ENCODE measurements at places on chromosomes 4 and X.

GRCh38 chr4:97396097-97396496, 747.2 kb downstream of the STPG2 start:
- no peak for DNase-seq

DNA sequence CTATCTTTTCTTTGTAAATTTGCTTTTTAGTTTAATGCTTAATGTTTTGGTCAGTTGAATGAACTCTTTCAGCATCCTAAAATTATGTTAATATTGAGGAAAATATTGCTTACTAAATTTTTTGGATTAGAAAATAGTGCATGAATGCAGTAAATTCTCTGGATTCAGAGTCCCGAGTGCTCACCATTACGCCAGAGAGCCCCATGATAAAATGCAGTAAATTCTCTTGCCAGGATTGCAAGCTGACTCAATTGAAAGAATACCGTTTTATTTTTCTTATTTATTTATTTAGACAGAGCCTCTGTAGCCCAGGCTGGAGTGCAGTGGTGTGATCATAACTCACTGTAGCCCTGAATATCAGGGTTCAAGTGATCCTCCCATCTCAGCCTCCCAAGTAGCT, 60.9 kb upstream of the ENPEP start:
- DNase-seq: no peak

- DNase-seq: no peak
Measured at GRCh38 chr4:186015212-186015817, 53.6 kb upstream of the TLR3 start.

DNA sequence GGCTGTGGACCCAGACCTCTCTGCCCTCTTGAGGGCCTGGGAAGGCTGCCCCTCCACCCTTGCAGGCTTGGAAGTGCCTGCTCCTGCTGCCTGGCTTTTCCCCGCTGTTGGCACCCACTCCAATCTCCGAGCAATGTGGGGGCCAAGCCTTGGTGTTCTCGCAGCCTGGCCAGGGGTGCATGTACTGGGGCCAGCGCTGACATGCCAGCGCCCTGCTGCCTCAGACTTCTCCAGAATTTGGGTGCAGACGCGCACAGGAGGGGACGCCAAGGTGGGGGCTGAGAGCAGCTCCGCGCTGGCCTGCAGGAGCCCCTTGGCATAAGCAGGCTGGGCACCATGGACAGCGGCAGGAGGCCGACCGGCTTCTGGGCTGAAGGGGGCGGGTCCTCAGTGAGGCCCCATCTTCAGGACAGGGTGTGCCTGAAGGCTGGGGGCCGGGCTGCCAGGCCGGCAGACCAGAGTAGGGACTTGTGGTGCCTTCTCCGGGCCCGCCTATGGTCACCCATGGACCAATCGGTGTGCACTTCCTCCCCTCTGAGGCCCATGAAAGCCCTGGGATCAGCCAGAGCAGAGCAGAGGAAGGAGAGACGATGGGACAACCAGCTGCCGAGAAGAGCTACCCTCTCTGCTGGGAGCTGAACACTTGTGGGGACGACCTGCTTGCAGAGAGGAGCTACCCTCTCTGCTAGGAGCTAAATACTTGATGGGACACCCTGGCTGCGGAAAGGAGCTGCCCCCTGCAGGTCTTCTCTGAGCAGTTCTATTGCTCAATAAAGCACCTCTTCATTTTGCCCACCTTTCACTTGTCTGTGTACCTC, 118.3 kb downstream of the DNAAF6 start:
- peak; percentile 48 for DNase-seq

DNA sequence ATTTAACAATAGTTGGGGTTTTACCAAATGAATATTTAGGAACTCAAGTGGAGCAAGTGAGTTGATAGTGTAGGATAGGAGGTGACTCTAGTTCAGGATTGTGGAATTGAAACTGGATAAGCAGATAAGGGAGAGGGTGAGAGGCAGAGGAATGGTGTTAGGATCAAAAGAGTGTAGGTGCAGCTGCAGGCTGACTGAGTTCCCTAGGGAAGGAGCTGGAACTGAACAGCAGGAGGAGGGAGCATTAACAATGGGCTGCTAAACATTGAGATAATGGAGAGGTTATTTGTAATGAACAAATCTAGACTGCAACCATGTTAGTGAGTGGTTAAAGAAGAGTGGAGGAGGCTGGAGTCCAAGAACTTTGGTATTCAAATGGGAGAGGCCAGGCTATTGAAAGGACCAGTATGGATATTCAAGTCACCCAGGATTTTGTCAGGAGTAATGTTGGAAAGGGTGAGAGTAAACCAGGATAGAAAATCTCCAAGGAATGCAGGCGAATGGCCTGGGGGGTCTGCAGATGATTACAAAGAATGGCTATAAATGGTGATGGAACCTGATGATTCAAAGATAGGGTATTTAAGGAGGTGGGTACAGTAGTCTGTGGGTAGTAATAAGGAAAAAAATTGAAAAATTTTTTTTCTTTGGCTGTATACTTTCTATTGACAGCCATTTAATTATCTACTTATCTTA, 497.1 kb upstream of the TENM3 start:
- DNase-seq: no peak

DNA sequence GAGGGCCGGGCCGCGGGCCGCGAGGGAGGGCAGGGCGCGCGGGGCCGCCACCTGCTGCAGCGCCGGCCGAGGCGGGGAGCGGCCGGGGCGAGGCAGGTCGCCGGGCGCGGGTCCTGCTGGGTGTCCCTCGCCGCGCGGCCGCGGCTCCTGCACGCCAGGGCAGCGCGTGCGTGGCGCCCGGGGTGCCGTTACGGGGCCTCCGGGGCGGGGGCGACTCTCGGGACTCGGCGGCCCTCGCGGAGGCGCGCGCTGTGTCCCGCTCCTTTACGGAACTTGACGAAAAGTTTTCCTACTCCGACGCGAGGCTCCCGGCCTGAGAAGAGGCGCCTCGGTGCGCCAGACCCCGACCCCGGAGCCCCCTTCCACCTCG, 329 bp downstream of the TBC1D14 start:
- DNase-seq: no peak

DNA sequence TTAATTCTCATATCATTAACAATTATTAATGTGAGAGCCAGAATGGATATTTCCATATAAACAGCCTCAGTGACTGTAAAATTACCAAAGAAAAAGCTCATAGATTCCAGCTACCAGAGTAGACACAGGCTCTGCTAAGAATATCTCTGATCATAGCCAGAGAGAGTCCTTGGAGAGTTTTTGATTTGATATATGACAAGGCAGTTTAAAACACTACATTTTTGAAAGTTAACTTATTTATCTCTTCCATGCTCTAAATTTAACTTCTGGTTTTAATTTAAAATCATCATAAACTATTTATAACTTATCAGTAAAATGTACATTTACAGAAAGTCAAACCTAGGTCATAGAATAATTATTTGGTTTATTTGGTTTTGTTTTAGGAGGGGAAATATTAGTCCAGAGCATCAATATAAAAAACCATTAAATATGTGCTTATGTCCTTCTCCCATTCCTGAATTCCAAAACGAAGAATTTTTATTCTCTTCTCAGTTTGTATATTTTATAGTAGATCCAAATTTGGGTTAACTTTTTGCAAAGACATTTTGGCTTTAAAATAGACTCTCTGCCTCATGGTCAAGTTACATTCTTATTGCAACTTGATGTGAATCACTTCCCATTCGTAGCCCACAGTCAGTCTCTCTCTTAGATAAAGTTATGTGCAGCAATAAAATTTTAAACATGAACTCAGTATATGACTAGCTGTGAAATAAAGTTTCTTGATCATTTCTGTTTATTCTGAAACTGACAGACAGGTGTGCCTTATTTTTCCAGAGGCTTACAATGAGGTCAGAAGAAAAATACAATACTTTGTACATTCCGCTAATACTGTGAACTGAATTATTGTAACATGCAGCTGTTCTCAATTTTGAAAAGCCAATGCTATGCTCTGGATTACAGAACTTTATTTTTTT, 267.1 kb downstream of the PAPSS1 start:
- DNase-seq: no peak

DNA sequence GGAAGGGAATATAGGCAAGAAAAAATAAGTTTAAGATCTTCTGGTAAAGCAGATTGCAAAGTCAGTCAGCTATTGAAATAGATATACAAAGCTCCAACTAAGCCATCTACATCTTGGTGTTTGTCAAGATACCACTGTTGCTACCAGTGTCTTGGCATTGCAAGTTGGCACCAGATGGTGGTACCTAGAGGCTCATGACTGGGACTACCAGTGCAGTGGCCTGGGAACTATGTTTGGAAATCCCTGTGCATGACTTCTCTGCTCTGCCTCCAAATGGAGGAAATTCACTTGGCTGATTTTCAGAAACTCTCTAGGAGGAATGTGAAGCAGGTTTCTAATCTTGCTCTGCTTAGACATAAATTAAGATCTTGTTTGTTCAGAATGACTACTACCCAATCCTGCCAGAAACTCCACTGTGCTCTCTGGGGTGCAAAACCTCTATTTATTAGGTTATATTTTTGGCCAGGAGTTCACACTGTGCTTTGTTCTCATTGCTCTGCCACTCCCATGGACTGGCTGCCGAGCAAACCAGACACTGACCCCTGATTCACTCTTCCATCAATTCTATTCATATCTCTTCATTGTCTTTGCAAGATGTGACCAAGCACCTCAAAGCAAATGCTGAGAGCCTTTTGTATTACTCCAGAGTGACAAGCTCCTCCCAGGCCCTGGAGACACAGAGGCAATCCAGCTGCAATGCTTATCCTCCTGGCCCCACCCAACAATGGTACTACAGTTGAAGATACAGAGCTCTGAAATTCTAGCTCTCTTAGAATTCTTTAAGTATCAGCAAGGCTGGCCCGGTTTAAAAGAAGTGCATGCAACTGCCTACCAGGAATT, 272.3 kb upstream of the FGF16 start:
- DNase-seq: no peak

- DNase-seq: no peak
Measured at GRCh38 chr4:109278594-109279031, 23.8 kb downstream of the COL25A1 start.

DNA sequence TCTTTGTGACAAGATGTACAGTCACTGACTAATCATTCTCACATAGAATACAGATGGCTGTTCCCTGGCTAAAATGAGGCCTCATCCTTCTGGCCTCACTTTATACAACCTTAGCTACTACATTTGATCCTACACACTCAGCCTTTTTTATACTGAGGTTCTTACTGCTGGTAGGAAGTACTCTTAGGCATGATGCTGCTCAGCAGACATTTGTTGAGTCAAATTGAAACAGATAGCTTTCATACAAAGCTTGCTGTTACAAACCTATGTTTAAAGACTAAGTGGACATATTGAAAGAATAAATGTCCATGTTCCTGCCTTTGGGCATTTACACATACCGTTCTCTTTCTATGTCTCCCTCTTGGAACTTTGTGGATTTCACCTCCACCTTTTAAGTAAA, 154.9 kb downstream of the NPFFR2 start:
- no peak for DNase-seq

GRCh38 chr4:4491396-4491893, 50.4 kb downstream of the STX18 start:
- no peak for DNase-seq

DNA sequence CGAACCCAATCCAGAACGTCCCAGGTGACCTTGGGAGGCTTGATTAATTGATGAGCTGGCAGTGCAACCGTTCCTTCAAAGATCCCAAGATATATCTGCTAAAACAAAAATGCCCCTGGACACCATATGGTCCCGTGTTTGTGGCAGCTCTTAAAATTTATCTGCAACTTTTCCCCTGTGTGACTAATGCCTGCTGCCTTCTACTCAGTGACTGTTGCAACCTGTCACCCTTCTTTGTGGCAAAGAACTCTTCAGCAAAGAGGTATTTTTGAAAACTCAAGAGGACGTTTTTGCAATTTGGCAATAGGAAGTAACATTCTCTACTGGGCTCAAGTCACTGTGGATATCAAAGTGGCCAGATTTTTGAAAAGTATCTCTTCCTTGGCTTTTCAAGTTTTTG, 75.8 kb upstream of the SOD3 start:
- no peak for DNase-seq

GRCh38 chrX:132634521-132634920, 145.7 kb upstream of the MBNL3 start:
- DNase-seq: no peak

DNA sequence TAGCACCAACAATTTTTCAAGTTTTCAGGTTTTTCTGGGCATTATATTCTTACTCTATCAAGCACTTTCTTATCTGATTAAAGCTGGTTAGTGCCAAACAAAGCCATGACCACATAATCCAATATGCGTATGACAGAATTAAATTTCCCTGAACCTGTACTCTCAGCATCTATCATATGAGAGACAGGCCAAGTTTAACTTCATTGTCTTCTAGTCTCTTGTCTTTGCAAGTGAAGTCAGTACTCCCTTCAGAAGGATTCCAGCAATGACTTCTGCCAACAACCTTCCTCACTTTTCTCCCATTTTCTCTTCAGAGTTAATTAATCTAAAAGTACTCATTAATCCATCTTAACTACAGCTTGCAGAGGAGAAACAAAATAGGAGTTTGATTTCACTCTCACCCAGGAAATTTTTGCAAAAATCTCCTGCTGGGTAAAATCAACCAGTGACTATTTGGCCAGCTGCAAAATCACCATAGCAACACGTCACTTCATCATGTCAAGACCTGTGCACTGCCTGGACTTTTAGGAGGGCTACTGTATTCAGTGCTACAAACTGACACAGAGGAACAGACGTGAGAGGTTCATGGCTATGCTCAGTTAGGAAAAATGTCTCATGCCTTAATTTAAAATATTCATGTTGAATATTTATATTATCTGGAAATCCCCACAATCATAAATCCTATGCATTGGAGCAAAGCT, 208.4 kb downstream of the ANTXR2 start:
- DNase-seq: no peak

DNA sequence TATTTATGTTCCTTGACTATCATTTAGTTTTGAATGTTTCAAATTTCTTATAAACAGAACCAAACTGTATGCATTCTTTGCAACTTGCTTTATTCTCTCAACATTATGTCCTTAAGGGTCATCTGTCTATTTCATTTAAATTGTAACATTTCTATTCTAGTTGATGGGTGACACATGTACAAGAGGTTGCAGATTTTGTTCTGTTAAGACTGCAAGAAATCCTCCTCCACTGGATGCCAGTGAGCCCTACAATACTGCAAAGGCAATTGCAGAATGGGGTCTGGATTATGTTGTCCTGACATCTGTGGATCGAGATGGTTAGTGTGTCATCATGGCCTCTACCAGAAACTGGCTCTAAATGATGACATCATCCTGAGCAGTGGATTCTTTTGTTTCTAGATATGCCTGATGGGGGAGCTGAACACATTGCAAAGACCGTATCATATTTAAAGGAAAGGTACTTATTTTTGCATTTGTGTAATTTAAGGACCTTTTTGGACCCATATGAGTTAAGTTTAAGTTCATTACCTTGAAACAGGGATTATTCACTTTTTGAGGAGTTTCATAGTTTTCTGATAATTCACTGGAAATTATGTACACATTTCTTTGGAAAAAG, 6.1 kb downstream of the LIAS start:
- DNase-seq: no peak
